ENCODE measurements at places on chromosomes 6 and 20. TPM values are rescaled to one million over a fixed set of nuclear protein-coding genes. Genes with fewer than 3 reads are reported as not detected.

DNA sequence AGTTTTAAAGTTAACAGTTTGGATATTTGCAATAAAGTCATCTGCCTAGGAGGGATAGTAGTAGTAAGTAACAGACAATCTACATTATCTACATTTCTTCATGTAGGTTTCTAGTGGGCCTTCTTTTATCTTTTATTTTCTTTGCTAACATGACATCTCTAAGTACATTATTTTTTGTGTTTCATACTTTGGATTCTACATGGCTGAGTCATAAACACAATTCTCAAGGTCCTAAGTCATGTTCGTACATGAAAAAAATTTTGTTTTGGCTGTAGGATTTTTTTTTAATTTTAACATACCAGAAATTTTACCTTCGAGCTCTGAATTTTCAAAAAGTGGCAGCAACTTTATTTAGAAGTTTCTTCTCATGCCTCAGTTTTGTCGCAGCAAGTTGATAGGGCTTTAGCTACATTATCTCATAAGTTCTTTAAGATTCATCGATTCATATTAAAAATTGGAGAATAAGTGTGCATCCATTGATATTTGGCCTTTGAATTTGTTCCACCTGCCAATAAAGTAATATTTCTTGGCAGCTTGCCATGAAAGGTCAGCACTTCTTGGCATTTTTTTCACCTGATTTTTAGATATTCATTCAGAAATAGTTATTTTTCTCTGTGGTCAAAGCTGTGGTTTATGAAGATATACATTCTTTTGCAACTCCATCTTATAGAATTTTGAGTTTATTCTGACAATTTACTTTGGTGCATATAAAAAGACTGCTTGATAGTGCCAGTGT is 146.2 kb downstream of the GRIK2 start:
- H3K27ac ChIP-seq, result no peak overlapping the region
- H3K27me3 ChIP-seq, result no peaks in the 10 kb centered on the region
- H3K4me3 ChIP-seq, result no peak overlapping the region
- H3K4me1 ChIP-seq, result peaks cover 3% of the 10 kb centered on the region
- DNase-seq, result no peak

Gene MCCD1
- total RNA-seq, result not detected

- no peak overlapping the region for H3K4me3 ChIP-seq
- DNase-seq, result no peak
- peaks cover 5% of the 10 kb centered on the region for H3K4me1 ChIP-seq
- H3K27ac ChIP-seq, result no peak overlapping the region
These were observed 44.9 kb downstream of the ISM1 start for GRCh38 chr20:13265941-13266340.

- H3K36me3 ChIP-seq, result no peaks in the 10 kb centered on the region
- no peaks in the 10 kb centered on the region for H3K4me1 ChIP-seq
- DNase-seq, result no peak
- no peak overlapping the region for H3K4me3 ChIP-seq
These were observed 28.3 kb downstream of the UST start for GRCh38 chr6:148775161-148775560.

GRCh38 chr6:169579407-169580111 is 122.3 kb downstream of the WDR27 start:
- peaks cover 30% of the 10 kb centered on the region for H3K36me3 ChIP-seq
- H3K4me3 ChIP-seq, result no peak overlapping the region
- no peaks in the 10 kb centered on the region for H3K27me3 ChIP-seq
- H3K4me1 ChIP-seq, result no peaks in the 10 kb centered on the region
